HTR-8/SVneo (cell line): ENCODE measurements at places on chromosomes 12 and 14.

DNA sequence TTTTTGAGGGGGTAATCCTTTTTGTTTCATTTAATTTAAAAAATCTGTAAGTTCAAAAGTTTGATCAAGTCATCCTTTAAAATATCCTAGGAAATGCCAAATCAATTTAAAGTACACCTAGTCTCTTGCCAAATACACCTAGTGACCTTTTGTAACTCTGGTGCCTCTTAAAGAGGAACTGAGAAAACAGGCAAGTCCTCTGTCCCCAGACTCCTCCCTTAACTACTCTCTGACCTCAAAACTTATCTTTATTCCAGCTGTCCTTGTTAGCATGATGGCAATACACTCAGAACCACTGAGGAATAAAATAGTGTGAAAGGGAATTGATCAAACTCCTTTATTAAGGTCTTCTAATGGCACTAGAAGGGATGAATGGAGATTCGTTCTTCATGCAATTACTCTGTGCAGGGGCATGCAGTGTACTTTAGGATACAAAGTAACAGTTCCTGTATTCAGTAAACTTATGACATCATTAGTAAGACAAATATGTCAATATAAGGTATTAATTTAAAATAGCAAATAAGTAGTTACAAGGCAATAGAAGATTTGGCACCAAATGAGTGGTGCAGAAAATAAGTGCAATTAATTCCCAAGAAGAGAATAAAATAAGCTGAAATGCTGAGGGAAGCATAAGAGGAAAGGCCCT lies 3.3 kb downstream of the FAR2 start:
- no peak for DNase-seq

GRCh38 chr12:42977451-42978230 lies 388.1 kb upstream of the PRICKLE1 start:
- no peak for DNase-seq

GRCh38 chr14:29321646-29322045 lies 555.1 kb downstream of the FOXG1 start:
- DNase-seq: peak; percentile 5

DNA sequence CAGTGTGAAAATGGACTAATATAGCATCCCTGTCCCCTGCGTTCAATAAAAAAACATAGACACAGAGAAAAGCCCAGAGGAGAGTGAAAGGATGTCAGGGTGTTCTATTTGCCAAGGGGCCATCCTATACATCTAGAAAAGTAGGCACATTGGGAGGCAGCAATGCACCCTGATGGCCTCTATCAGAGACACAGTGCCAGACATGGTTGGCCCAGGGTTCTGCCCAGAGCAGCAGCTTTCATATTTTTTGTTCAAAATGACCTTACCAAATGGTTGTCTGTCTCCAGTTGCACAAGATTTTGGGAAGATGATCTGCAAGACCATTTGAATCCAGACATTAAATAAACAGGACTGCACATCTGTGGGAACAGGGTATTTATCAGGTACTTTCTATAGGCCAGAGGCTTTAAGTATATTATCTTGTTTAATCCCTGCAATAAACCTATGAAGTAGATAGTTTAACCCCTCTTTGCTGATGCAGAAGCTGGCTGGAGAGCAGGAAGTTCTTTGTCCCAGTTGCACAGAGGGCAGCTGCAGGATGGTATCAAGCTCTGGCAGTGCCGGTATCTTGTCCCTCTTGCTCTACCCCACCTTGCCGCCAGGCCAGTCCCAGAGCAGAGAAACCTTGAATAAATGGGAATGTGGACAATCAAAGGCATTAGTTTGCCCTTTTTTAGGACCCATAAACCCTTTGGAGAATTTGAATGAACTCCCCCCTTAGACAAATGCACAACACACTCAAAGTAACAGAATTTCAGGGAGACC lies 171.8 kb upstream of the PWP1 start:
- DNase-seq: no peak

GRCh38 chr12:49871263-49871561 lies 28.3 kb upstream of the BCDIN3D start:
- no peak for DNase-seq

- DNase-seq: no peak
Measured at GRCh38 chr12:122421187-122421820, 1.2 kb downstream of the CLIP1 start.

DNA sequence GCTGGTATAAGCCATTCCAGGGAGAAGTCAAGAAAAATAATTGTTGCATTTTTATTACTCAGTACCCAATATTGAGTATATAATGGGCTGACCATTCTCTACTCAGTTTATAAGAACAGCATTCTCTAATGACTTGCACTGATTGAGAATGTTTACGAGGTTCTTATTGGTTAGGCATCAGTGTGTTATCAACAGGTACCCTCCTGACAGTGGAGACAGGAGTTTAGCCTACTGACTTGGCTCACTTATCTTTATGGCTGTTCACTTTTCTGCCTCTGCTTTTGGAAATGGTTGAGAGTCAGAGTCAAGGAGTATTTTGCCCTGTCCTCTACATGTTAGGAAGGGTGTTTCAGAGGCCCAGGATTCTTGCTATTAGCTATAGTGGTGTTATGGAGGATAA lies 228.0 kb upstream of the RGS6 start:
- DNase-seq: no peak

GRCh38 chr14:89399594-89400068 lies 17.4 kb downstream of the FOXN3 start:
- DNase-seq: no peak

GRCh38 chr12:89160716-89161123 lies 191.6 kb downstream of the DUSP6 start:
- peak; percentile 24 for DNase-seq

- no peak for DNase-seq
Measured at GRCh38 chr14:34507459-34507858, 32.0 kb downstream of the EAPP start.

GRCh38 chr14:78164226-78164853 lies 5.8 kb upstream of the NRXN3 start:
- DNase-seq: peak; percentile 21

- no peak for DNase-seq
Measured at GRCh38 chr14:92514844-92515514, 1.4 kb downstream of the RIN3 start.

DNA sequence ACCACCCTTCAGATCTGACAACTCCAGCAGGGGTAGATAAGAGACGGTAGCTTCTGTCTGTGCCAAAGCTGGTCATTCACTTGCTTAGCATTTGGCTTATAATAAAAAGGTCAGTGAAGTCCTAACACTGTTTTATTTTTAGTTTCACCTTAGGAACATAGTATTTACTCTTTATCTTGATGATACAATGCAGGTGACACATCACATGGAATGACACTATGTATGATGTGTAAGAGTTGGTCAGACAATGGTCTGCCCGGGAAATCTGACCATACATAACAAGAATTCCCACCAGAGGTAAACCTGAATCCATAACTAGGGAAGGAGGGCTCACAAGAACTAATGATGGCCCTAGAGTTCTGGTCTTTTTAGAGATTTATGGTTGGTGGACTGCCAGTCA lies 66.6 kb downstream of the IFNG start:
- DNase-seq: no peak

GRCh38 chr14:99887407-99887806 lies 94.2 kb downstream of the EML1 start:
- no peak for DNase-seq

GRCh38 chr12:3994500-3994899 lies 121.3 kb upstream of the PARP11 start:
- no peak for DNase-seq

GRCh38 chr14:105021656-105022275 lies 883 bp upstream of the CDCA4 start:
- peak; percentile 48 for DNase-seq

GRCh38 chr12:34204830-34205285 lies 182.6 kb downstream of the ALG10 start:
- DNase-seq: no peak

GRCh38 chr12:52749827-52750226 lies 27.3 kb downstream of the KRT76 start:
- DNase-seq: no peak

DNA sequence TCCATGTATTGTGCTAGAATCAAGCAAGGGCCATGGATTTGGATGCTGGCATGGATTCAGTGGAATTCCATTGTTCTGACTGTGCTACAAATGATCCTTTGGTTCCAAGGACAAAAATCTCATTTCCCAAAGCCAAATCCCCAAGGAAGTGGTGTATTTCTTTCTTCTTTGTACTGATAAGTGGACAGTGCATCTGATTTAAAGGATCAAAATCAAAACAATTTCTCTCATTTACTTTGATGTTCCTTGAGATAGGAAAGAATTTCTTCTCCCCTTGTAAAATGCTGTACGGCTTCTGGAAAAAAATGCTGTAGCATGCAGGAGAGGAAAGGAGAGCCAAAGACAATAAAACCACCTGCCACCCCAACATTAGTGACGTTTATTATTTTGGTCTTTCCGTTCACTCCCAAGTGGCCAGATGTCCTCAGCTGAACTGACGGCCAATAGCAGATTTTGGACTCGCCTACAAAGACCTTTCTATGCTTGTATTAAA lies 185.7 kb downstream of the PRKD1 start:
- DNase-seq: no peak

DNA sequence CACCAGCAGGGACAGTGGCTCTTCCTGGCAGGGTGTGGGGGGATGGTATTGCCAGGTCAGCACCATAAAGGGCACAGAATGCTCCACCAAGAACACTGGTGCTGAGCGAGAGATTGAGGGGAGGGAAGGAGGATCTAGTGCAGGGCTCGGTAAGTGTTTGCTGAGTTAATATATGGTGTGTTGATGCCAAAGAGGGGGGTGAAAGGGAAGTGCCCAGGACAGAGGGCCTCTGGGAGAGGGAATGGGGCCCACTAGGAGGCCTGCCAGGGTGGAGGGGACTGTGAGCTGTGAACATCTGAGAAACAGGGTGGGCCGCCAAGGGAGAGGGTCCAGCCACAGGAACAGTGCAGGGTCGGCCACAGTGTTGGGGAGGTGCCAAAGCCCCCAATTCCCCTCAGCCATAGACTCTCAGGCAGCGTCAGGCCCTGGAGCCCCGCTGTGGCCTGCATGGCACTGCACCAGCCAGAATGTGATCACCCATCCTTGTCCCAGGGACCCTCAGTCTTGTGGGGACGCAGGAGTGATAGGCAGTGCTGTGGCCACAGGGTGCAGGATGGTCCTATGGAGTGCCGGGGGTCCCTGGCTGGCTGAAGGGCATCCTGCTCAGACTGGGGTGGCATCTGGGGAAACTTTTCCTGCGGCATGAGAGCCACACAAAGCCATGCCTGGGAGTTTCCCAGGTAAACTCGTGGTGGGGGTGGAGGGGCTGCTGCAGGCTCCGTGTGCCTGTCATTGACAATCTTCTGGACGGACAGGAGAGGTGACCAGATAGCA lies 11.9 kb downstream of the RIN3 start:
- DNase-seq: no peak

- no peak for DNase-seq
Measured at GRCh38 chr14:71327691-71328090, 420.4 kb downstream of the PCNX1 start.

DNA sequence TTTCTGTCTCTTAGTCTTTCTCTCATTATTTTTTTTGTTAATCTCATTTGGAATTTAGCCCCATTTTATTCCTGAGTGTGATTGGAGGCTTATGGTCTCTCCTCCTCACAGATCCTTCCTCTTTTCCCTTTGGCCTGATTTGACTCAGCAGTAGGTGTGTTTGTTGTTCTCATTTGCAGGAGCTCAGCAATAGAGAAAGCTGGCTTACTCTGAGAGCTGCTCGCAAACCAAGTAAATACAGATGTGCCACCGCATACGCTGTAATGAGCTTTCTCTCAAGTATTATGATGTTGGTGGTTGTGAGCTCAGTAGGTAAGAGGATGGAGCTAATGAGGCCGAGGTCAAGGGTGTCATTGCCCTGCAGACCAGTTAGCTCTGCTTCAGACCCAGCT lies 206.5 kb downstream of the ETV6 start:
- no peak for DNase-seq

- DNase-seq: no peak
Measured at GRCh38 chr12:111285200-111285599, 83.7 kb downstream of the PHETA1 start.

- DNase-seq: no peak
Measured at GRCh38 chr14:51999084-51999483, 9.7 kb downstream of the RTRAF start.

DNA sequence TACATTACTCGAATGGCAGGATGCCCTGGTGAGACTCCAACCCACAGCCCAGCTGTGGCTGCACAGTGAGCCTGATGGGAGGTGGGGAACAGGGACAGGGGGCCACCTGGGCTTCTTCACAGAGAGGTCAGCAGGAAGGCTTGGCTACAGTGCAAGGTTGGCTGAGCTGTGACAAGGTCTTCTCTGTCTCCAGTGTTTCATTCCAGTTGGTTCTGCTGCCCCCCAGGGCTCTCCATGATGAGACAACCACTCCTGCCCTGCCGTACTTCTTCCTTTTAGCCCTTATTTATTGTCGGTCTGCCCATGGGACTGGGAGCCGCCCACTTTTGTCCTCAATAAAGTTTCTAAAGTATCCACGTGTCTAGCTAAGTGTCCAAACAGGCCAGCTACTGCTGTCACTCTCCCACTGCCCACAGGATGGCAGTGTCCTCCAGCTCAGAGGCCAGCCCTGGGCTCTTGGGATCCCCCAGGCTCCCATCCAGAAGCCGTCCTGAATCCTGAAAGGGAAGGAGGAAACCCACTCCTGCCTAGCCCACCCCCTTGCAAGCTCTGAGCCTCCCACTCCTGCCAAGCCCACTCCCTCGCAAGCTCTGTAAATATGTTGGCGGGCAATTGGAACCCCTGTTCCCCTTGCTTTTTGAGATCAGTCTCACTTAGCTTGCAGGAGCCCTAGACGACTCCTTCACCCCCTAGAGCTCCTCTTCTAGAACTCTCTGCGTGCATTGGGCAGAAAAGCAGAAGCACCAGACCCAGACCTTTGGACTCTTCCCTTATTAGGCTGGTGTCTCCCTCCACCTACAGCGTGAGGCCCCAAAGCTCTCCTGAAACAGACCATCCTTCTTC lies 5.4 kb downstream of the C1QL4 start:
- DNase-seq: peak; percentile 77

GRCh38 chr12:80778005-80778541 lies 61.4 kb downstream of the MYF5 start:
- DNase-seq: peak; percentile 53

- DNase-seq: no peak
Measured at GRCh38 chr12:32116897-32117296, 10.2 kb downstream of the BICD1 start.

- DNase-seq: no peak
Measured at GRCh38 chr12:1080520-1081223, 89.6 kb downstream of the ERC1 start.

- DNase-seq: no peak
Measured at GRCh38 chr12:45131506-45131905, 80.6 kb upstream of the DBX2 start.

DNA sequence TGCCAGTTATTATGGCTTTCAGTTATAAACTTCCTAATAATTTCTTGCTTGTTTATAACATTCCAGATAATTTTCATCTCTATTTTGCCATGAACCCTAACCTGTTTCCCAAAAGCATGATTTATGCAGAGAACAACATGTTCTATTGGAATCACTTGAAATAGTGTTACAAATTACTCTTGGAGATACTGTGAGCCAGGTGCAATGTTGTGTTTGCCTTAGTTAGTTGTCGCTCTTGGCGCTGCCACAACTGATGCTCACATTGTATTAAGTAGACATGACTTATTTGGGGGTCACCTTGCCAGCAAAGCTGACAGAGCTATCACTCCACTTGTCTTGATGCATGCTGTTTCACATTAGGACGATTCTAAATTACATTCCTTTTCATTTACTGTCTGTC lies 49.4 kb downstream of the TSPAN8 start:
- no peak for DNase-seq
